ENCODE measurements at places on chromosomes 2 and 18.
A peak's percentile ranks its signal among the peaks of the same experiment; 100 is the strongest.

- no peak for DNase-seq
These were observed 1.1 kb downstream of the NCKAP1 start for GRCh38 chr2:183037074-183037552.

- no peak for DNase-seq
These were observed 256.0 kb upstream of the FANCL start for GRCh38 chr2:58497168-58497567.

DNA sequence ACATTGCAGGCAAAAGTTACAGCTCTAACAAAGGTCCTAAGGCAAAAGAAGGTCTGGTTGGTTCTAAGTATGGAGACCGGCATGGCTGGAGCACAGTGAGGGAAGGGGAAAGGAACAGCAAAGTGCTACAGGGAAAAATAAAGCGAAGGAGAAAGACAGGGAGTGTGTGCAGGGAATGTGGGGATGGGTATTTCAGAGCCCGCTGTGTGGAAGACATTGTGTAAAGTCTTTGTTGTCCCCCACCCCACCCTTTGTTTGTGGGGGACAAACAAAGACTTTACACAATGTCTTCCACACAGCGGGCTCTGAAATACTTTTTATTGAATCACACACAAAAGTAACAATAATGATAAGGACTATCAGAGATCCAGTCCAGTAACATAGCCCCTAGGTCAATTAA, 28.9 kb upstream of the C2orf15 start:
- DNase-seq, result no peak

DNA sequence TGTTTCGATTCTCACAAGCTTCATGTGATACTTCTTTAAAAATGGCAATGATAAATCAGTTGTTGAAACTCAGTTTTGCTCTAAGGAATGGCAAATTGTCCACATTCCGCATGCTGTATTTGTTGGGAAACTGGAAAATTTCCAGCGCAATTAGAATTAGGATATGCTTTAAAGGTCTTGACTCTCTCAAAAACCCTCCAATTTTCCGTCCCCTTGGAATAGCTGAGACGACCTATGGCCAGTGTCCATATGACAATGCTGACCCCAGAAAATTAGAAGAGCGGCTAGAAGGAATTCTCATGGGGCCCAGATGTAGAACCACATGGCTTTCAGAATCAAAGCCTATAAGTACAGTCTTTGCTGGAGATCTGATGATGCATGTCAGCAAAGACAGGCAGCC, 170.8 kb downstream of the TMEM18 start:
- no peak for DNase-seq

DNA sequence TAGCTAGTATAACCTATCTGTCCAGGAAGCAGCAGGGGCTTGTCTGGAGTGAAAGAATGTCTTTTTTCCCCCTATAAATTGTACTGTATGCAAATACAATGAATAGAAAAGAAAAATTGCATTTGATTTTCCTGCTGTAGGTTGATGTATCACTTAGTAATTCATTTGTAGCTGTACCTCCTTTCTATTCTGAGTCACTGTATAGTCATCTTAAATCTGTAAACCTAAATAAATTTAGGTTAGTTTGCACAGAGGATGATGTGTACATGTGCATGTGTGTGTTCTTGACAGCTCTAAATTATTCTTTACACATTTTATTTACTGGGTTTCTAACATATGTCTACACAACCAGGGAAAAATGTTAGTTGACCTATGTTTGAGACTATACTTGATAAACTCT, 478.7 kb upstream of the CNTNAP5 start:
- no peak for DNase-seq

DNA sequence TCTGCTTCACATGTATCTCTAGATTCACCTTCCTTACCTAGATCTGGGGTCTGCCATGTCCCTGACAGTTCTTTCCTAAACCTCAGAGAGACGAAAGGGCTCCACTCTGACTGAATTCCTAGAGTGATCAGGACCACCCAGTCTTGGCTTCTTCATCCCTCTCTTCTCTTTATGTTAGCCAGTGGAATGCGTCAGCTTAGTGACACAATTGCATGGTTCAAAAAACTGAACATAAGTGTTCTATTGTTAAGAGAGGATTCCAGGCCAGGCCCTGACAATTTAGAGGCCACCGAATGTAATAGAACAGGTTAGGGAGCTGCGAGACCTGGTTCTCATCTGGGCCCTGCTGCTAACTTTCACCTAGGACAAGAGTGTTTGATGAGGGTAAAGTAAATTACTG, 10.0 kb downstream of the PRELID3A start:
- no peak for DNase-seq

DNA sequence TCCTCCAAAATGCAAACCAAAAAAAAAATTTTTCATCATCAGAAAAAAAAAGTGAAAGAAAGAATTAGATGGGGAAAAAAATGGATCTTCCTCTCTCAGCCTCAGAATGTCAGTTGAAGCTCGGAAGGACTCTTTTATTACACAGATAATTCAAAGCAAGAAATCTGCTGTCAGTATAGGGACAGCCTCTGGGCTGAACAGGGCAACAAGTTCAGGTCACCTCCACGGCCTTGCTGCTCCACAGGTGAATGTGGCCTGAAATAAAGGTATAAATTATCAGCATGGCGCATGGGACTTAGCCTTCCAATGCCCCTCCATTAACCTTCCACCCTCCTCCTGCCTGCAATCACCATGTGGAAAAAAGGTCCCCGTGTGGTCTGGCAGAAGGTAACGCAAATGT, 316.8 kb upstream of the POU3F3 start:
- no peak for DNase-seq

- no peak for DNase-seq
These were observed 2.0 kb upstream of the ECEL1 start for GRCh38 chr2:232489516-232490220.

DNA sequence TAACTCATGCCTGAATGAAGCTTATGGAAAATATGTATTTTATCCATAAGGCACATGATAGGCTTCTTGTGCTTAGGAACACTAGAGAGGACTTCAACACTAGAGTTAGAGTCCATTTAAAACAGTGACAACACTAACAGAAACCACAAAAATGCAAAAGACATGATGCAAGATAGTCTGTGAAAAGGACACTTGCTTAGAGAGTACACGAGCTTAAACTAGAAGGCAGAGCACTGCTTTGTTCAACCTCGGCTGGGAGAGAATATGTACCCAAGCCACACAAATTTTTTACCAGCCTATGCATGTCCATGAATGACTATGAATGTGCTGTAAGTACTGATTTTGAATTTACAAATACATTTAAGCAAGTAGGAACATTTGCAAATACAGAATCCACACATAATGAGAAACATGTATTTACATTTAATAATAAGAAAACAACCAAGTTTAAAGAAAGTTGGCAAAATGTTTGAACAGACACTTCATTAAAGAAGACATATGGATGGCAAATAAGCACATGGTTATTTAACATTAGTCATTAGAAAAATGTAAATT, 130.6 kb downstream of the SPOPL start:
- no peak for DNase-seq

DNA sequence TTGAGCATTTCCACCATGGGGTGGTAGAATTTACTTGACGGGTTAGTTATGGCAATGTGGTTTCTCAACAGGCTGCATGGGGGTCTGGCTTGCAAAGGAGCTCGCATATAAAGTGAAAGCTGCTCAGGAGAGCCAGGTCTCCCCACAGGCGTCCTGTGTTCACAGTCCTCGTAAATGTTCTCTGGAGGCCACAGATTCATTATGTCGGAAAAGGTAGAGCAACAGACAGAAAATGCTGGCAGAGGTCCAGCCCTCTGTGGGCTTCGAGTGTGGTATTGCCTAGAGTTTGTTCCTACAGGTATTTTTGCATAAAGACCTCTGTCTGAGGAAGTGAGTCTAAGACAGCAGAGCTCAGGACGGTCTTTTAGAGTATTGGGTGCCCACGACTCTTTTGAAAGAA, 96.4 kb downstream of the CDCA7 start:
- DNase-seq, result no peak

- no peak for DNase-seq
These were observed 48.8 kb downstream of the ZCCHC2 start for GRCh38 chr18:62571648-62572047.

GRCh38 chr2:39787950-39788349, 8.9 kb upstream of the THUMPD2 start:
- DNase-seq, result no peak

DNA sequence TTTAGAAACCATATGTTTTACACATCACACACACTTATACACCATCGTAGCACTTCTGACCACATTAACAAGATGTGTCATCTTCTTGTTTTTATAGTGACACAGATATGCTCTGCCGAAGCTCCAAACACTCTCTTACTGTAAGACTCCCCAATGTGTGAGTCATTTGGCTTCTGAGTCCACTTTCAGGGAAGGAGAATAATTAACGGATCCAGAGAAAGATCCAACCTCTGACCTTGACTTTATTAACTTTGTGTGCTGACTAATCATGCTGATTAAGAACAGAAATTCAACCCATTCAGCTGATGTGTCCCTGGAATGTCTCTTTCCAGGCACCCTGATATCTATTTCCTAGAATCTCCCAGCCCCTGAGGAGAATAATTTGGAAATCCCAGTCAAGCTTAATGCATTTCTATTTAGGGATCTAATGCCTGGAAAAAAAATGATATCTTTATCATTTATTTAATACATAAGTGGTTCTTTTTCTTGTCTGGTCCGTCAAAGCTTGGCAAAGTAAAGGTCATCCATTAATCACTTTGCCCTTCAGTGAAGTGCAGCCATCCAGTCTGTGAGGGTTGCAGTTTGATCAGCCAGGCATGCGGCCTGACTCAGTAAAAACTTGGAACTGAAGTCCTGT, 615.8 kb upstream of the SYT4 start:
- DNase-seq, result no peak

DNA sequence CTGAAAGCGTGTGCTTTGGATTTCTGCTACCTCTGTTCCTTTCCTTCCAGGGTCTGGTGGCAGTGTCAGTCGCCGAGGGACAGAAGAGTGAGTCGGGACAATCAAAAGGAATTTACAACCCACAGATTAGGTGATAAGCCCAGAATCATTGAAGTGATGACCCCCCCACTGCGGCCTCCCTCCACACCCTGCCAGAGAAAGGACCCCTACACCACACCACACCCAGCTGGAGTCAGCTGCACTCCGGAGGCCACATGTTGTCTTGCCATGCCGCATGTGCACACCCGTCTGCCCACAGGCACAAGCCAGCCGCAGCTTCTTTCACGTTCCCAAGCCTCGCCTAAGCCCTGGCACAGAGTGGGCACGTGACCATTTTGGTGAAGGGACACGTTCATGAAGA, 366.8 kb upstream of the SALL3 start:
- no peak for DNase-seq

DNA sequence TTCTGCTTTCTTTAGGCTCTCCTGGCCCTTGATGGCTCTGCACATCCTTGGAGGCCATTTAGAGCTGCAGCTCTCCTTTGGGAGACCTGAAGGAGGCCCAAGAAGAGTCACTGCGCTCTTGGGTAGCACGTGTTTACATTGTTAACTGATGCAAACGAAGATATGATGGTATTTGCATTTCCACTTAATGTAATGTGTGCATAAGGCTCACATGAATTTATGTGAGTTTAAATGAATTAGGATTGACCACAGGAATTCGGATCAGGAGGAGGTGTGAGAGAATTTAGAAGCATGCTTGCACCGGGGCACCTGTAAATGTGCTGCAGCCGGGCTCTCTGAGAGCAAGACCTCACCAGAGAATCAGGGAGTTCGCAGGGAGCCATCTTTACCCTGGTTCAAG, 7.5 kb downstream of the SH3RF3 start:
- DNase-seq, result no peak

GRCh38 chr18:54679318-54680149, 88.5 kb downstream of the DYNAP start:
- DNase-seq, result peak; percentile 44

DNA sequence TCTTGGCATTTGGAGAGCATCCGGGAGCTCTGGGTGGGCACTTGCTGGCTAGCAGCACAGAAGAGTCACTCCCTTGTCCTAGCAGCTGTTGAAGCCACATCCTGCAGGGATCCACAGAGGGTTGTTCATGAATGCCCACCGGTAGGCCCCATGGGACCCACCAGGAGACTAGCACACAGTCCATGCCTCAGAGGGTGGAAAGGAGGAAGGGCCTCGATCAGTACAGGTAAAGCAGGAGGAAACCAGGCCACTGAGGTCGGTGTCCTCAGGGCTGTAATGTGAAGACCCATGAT, 205.8 kb downstream of the SEPTIN10 start:
- DNase-seq, result no peak

DNA sequence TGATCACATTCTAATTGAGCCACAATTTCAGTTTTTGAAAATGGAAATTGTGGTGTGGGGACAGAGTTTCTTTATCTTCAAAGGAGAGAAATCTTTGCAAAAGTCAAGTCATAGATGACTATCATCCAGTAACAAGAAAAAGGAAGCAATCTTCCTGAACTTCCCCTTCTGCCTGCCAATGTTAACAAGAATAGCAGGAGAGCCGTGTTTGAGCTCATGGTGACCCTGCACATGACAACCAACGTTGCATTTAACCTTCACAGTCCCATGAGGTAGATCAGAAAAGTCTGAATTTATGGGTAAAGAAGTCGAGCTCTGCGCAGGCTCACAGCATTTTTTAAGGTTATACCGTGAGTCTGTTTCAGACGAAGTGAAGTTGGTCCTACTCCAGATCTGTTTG, 454.9 kb downstream of the LPIN1 start:
- no peak for DNase-seq

GRCh38 chr2:13524492-13524891, 807.8 kb downstream of the TRIB2 start:
- DNase-seq, result no peak

- DNase-seq, result no peak
These were observed 26.9 kb downstream of the ZCCHC2 start for GRCh38 chr18:62549755-62550154.

GRCh38 chr2:240143276-240143675, 2.8 kb upstream of the OTOS start:
- DNase-seq, result no peak

GRCh38 chr2:218325566-218326160, 31.0 kb upstream of the CATIP start:
- no peak for DNase-seq

- DNase-seq, result no peak
These were observed 111.6 kb upstream of the PIEZO2 start for GRCh38 chr18:11260961-11261461.

DNA sequence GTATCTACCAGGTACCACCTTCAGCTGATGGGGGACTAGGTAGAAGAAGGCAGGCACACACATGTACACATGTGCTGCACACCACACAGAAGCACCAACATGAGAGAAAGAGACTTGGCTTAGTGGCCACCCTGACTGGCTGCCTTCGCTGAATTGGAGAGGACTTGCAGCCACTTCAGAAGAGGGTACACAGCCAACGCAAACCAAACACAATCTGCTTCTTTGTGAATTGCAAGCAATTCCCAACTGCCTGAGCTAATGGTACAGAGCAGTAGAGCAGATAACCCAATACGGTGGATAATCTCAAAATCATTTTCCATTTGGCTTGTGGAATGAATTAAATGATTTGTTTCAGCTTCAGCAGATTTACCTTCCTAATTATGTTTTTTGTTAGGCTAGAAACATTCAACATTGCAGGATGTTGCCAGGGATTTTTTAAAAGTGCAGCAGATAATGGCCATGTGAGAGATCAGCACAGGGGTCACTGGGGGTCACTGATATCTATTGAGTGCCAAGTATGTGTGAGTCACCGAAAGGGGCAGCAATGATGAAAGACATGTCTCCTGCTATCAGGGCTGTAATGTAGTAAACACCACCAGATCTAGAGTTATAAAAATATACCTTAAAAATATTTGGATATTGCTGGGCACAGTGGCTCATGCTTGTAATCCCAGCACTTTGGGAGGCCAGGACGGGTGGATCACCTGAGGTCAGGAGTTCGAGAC, 652.6 kb downstream of the BCL11A start:
- DNase-seq, result no peak

GRCh38 chr2:150679456-150680120, 192.1 kb upstream of the RND3 start:
- no peak for DNase-seq
